Natural killer cell (primary cell): ENCODE measurements at places on chromosomes 16 and 17. TPM values are rescaled to one million over a fixed set of nuclear protein-coding genes. Genes with fewer than 3 reads are reported as not detected.

Gene EVI2B
- 89.6 TPM for total RNA-seq

Gene TAT
- not detected for total RNA-seq

Gene UTP4
- 42.6 TPM for total RNA-seq

Gene LYRM1
- total RNA-seq: 15.3 TPM

Gene CFAP97D1
- not detected for total RNA-seq

Gene PYDC1
- not detected for total RNA-seq

Gene TIMP2
- 7.1 TPM for total RNA-seq

Gene ZG16B
- total RNA-seq: 1.5 TPM

Gene SDK2
- total RNA-seq: 0.90 TPM

Gene FBXL16
- total RNA-seq: 0.48 TPM

DNA sequence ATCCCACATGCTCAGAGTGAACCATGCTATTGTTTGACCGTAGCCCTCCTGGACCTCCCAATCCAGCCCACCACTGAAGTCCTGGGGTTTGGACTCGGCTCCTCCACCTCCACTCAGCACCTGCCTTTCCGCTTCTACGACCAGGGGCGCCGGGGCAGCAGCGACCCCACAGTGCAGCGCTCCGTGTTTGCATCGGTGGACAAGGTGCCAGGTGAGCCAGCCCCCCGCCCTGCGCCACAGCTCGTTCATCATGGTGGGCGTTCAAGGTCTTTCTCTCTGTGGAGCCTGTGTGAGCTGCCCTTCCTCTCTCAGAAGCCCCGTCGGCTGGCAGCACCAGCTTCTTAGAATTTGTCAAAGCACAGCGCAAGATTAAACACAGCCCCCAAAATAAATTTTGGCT is 130.1 kb downstream of the SOCS1 start:
- DNase-seq: no peak
- H3K4me3 ChIP-seq: no peak overlapping the region
- H3K27me3 ChIP-seq: no peaks in the 10 kb centered on the region
- no peak overlapping the region for H3K27ac ChIP-seq
- H3K36me3 ChIP-seq: peaks cover 33% of the 10 kb centered on the region
- peaks cover 14% of the 10 kb centered on the region for H3K4me1 ChIP-seq

- DNase-seq: no peak
- peaks cover 6% of the 10 kb centered on the region for H3K27me3 ChIP-seq
- H3K4me1 ChIP-seq: peaks cover 40% of the 10 kb centered on the region
- H3K27ac ChIP-seq: peak overlapping the region; percentile 34
Observed at GRCh38 chr17:1707107-1707506, 3.1 kb downstream of the TLCD2 start.

GRCh38 chr16:25110387-25110947 is 1.1 kb upstream of the LCMT1 start:
- peak overlapping the region; percentile 56 for H3K27ac ChIP-seq
- H3K36me3 ChIP-seq: no peaks in the 10 kb centered on the region
- no peaks in the 10 kb centered on the region for H3K27me3 ChIP-seq
- H3K4me1 ChIP-seq: peaks cover 37% of the 10 kb centered on the region
- peak overlapping the region; percentile 80 for H3K4me3 ChIP-seq

DNA sequence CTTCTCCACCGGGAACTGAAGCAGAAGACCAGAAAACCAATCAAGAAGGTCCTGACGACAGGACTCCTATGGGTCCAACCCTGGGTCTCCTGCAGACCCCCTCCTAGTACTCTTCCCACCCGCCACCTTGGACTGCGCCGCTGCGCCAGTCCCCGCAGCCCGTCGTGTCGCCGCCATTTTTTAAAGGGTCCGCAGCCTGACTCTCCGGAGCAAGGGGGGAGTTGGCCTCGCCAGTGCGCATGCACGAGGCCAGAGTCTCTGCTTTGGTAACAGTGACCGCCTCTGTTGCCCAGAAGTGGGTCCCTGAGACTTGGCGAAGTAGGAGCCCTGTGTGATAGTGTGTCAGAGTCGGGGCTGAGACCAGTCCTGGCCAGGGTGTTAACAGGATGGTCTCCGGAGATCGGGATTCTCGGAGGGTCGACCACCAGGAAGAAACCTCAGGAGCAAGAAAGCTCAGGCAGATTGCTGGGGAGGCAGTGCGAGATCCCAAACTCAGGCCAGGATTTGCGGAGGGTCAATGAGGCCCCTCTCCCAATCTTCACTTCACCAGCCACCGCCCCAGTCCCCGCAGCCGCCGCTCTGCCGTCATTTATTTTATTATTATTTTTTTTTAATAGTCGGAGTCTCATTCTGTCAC is 612.5 kb downstream of the KCNJ18 start:
- H3K4me1 ChIP-seq: no peaks in the 10 kb centered on the region
- no peaks in the 10 kb centered on the region for H3K27me3 ChIP-seq
- DNase-seq: no peak
- H3K4me3 ChIP-seq: no peak overlapping the region
- no peaks in the 10 kb centered on the region for H3K36me3 ChIP-seq
- H3K27ac ChIP-seq: no peak overlapping the region

DNA sequence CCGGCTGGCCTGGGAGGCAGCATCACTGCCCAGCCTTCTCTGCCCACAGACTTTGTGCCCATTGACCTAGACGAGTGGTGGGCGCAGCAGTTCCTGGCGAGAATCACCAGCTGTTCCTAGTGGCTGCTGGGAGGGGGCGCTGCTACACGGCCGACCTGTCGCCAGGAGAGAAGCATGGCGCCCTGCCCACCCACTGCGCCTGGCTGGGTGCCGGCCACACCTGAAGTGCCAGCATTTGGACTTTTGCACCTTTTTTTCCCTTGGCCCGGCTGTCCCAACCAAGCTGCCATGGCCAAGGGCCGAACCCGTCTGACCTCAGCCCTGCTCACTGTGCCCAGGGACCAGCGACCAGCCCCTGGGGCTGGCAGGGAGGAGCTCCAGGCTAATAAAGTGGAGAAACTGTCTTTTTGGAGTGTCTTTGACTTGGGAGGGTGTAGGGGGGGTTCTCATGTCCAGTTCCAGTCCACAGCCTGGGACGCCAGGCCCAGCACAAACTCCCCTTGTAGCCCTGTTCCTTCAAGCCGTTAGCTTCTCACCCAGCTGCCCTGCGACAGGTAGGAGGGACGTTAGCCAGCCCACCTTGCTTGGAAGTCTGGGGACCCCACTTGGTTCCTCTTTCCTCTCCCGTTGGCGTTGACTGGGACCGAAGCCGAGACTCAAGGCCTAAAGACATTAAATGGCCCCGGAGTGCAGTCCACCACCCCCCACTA is 939 bp upstream of the WDR90 start:
- H3K27ac ChIP-seq: peak overlapping the region; percentile 81
- H3K36me3 ChIP-seq: no peaks in the 10 kb centered on the region
- no peaks in the 10 kb centered on the region for H3K27me3 ChIP-seq
- H3K4me3 ChIP-seq: peak overlapping the region; percentile 65
- no peak for DNase-seq

DNA sequence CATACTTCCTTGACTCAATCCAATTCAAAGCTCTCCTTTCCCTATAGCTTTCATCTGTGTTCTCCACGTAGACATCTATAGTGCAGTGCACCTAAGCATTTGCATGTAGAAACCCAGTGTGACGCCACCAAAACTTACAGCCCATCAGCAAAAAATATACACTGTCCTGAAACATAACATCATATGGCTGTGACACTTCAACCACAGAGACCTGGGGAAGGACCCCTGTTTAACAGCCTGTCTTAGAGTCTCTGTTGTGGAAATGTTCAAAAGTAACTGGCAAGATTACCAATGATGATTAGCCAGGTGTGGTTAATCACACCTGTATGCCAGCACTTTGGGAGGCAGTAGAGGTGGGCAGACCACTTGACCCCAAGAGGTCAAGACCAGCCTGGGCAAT is 22.2 kb downstream of the GSPT1 start:
- H3K27me3 ChIP-seq: no peaks in the 10 kb centered on the region
- no peak overlapping the region for H3K4me3 ChIP-seq
- H3K4me1 ChIP-seq: no peaks in the 10 kb centered on the region
- peaks cover 25% of the 10 kb centered on the region for H3K36me3 ChIP-seq

GRCh38 chr16:28923231-28923587 is 1.8 kb downstream of the RABEP2 start:
- H3K4me1 ChIP-seq: peaks cover 16% of the 10 kb centered on the region
- H3K27ac ChIP-seq: peak overlapping the region; percentile 96
- DNase-seq: no peak
- H3K4me3 ChIP-seq: no peak overlapping the region
- peaks cover 19% of the 10 kb centered on the region for H3K36me3 ChIP-seq

DNA sequence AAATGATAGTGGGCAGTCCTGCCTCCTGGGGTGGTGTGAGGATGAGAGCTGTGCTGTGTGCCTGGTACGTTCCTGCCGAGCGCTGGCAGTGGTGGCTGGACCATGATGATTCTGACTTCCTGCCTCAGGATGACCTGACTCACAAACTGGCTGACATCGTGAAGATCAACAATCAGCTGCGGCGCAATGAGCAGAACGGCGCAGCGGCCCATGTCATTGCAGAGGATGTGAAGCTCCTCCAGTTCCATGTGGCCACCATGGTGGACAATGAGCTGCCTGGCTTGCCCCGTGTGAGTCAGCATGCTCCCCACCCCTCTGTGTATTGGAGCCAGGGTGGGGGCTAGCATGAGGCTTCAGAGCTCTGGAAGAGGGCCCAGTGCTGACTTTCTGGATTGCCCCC is 13.1 kb downstream of the POLR2A start:
- H3K27ac ChIP-seq: no peak overlapping the region
- DNase-seq: peak; percentile 8
- H3K36me3 ChIP-seq: peaks cover 57% of the 10 kb centered on the region
- no peaks in the 10 kb centered on the region for H3K27me3 ChIP-seq
- no peak overlapping the region for H3K4me3 ChIP-seq
- no peaks in the 10 kb centered on the region for H3K4me1 ChIP-seq

- DNase-seq: no peak
- no peak overlapping the region for H3K4me3 ChIP-seq
- no peak overlapping the region for H3K27ac ChIP-seq
- no peaks in the 10 kb centered on the region for H3K4me1 ChIP-seq
- H3K27me3 ChIP-seq: no peaks in the 10 kb centered on the region
- no peaks in the 10 kb centered on the region for H3K36me3 ChIP-seq
Observed at GRCh38 chr16:51440131-51440889, 289.2 kb upstream of the SALL1 start.

DNA sequence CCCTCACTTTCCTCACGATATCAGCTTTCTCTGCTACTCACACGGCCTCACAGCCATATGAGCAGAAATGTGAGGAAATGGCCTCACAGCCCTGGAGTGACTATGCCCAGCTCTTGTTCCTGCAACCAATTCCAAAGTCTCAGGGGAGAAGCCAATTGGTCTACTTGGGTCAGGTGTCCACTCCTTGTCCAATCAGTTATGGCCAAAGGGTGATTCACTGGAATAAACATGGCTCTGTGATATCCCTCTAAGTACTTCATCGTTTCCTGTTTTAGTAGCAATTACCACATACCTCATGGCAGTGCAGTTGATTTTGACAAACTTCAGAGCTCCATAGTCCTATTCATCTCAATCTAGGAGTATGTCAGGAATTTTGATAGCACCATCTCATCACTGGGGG is 195.4 kb downstream of the KATNIP start:
- no peaks in the 10 kb centered on the region for H3K27me3 ChIP-seq
- H3K4me3 ChIP-seq: no peak overlapping the region
- H3K4me1 ChIP-seq: no peaks in the 10 kb centered on the region
- no peak overlapping the region for H3K27ac ChIP-seq

DNA sequence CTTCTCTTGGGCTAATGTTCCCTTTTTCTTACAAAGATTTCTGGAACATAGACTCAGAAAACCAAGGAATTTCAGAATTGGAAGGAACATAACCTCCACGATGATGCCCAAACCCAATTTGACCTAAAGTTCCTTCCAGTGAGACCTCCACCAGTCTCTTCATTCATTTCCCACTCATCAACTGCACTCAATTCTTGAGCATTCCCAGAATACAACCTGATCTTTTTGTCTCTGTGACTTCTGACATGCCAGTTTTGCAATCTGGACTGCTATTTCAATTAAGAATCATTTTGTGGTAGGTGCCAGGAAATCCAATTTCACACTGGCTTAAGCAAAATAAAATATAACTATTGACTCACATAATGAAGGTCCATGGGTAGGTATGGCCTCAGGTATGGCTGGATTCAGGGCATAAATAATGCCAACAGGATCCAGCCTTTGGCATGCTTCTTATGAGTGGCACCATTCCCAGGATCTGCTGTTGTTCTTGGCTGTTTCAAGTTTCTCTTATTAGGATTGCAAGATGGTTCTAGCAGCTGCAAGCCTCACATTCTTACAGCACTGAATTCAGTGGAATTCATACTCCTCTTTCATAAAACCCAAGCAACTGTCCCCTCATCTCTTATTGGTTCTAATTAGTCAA is 184.3 kb downstream of the HS3ST4 start:
- H3K4me3 ChIP-seq: no peak overlapping the region
- no peaks in the 10 kb centered on the region for H3K27me3 ChIP-seq
- no peak for DNase-seq
- no peak overlapping the region for H3K27ac ChIP-seq

DNA sequence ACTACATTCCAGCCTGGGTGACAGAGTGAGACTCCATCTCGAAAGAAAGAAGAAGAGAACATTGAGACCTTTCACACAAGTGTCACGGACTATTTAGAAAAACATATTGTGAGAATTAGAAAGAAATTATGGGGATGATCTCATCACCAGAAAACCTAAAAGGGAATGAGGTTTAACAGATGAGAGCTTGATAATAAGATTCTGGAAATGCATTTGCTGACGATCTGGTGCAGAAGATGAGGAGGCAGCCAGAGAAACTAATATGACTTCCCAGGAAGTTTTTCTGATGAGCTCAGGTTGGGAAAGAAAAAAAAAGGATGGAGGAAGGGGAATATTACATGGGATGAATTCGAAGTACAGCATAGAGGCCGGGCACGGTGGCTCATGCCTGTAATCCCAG is 10.8 kb upstream of the APOH start:
- H3K27me3 ChIP-seq: peaks cover 3% of the 10 kb centered on the region
- no peak overlapping the region for H3K4me3 ChIP-seq
- H3K36me3 ChIP-seq: no peaks in the 10 kb centered on the region
- DNase-seq: no peak

DNA sequence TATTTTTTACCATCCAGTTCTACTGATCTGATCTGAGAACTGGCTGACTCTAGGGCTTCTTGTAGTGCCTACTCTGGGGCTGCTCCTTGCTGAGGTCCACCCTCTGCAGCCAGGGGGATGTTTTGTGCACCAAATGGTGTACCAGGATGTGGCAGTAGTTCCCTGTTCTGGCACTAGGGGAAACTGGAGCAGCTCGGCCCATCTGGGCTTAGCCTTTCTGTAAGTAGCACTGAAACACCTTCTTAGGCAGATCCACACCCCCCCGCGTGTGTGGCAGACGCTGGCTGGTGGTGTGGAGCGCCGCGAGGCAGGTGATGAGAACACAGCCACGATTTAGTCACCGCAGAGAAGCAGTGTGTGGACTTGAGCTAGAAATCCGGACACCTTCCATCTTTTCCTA is 17.0 kb downstream of the DUSP14 start:
- H3K27me3 ChIP-seq: no peaks in the 10 kb centered on the region
- H3K4me1 ChIP-seq: peaks cover 4% of the 10 kb centered on the region
- no peak for DNase-seq
- H3K27ac ChIP-seq: no peak overlapping the region
- H3K4me3 ChIP-seq: no peak overlapping the region
- no peaks in the 10 kb centered on the region for H3K36me3 ChIP-seq

- H3K36me3 ChIP-seq: no peaks in the 10 kb centered on the region
- H3K4me3 ChIP-seq: no peak overlapping the region
- H3K27ac ChIP-seq: no peak overlapping the region
- DNase-seq: no peak
- H3K4me1 ChIP-seq: peaks cover 36% of the 10 kb centered on the region
Observed at GRCh38 chr17:57874058-57874419, 24.2 kb upstream of the MRPS23 start.
